NCI-H187 (cell line): ENCODE measurements at places on chromosomes 7 and 10.

DNA sequence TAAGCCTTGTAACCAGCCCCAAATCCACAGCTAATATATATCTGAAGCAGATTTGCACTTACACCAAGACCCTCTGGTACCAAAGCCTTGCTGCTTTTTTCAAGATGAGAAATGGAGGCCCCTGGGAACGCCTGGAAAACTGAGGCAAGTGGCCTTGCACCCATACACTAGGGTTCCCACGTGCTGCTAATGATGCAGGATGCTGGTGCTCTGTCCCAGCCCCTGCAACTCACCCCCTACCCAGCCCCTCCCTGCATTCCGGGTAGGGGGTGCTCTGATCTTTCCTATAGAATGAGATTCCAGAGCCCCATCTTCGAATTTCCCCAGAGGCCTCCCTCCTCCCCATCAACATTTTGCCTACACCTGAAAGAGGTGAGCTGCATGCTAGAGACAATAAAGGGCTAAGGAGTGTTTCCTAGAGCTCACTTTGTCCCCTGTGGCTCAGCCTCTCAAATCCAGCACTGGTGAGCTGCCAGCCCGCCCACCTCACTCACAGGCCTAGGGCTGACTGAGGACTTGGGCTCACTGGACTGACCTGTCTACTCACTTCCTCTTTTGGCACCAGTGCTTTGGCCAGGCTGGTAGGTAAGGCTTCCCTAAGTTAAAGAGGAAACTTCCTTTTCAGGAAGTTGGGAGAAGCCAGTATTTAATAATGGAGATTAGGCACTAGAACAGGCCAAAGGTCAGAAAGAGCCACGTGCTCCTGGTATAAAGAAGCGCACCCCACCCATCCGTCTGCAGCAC lies 9.8 kb downstream of the RBP4 start:
- no peak for DNase-seq

DNA sequence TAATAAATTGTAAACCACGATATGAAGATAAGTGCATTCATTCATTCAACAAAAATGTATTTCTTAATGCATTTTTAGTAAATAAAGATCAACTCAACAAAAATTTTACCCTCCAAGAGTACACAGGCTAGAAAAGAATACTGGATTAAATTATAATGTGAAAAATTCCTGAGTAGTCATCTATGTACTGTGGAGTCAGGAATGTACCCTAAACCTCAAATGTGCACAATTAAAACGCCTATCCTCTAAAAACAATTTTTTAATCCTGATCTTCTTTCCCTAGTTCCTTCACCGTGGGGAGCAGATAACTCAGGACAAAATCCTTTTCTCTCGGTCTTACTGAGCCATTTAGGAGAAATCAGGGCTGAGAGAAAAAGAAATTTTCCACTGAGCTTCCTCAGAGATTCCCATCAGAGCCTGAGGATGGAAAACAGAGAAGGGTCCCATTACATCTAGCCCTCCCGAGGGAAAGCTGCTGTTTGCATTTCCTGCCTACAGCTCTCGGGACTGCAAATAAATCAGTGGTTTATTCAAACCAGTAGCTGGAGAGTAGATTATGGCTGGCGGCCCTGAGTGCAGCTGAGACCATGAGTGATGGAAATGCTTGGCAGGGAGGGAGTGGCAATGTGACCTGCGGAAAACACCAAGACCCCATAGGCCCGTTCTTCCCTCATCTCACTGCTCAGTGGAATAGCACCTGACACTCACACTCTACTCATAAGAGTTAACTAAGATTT lies 7.4 kb downstream of the TAS2R40 start:
- no peak for DNase-seq

DNA sequence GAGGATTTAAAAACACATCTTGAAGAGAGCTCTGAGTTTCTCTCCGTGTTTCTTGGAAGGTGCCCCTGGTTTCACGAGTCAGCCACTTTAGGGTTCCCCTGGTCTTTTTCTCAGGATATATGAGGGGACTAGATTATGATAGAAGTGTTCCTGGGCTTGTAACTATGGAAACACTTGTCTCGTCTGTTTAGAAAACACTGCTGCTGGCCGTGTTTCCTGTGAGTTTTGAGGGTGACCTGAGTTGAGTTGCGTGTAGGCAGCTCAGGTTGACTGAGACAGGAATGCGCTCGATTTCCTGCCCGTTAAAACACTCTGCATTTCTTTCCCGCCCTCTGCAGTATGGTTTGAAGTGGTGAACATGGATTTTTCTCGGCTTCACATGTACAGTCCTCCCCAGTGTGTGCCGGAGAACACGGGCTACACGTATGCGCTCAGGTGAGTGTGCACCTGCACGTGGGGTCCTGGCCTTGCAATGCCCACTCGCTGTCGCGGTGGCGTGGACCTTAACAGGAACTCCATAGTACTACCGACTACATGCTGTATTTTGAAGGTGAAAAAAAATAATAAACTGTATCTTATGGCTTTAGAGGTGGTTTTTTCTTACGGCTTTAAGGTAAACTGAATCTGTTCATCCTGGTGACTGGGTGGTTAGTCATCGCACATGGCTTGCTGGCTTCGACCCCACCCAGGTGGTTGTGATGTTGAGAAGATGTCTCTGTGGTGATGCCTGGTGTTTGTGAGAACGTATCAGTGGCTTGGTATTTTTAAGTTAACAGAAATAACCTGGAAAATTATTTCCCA lies at the start of gene SUN1:
Gene SUN1 (plus strand): TSS at position 310 of the 801 bp plus-strand sequence. CDS start 49 bp downstream, at position 359.
- DNase-seq = no peak

- peak; percentile 5 for DNase-seq
Measured at GRCh38 chr10:101782811-101783735, at the start of gene NPM3. NPM3 (minus strand) TSS chr10:101783446; CDS start chr10:101783390, 56 bp downstream.

DNA sequence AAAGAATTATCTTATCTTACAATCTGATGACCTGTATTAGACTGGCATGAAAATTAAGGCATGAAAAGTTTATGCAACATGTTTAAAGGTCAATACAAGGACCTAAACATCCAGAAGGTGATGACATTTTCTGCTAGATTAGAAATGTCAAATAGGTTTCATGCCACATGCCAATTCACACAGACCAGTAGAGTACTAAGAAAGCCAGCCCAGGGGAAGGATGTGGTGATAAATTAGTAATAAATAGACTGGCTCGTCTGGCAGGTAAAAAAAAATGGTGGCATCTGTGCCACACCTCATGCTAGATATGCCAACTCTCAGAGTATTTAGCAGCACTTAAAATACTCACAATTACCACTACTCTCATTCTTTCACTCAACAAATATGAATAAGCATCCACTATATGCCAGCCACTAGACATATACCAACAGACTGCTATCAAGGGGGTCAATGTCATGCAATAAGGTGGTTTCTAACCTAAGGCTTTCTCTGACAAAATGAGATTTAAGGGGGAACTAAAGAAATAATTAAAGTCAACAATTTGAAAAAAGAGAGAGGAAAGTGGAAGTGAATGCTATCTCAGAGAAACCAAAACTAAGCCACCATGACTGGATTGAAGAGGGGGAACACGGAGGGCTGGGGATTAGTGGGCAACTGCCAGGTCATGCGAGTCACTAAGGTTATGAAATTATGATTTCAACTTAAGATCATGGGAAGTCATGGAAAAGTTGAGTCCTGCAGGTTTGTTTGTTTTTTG lies 83.5 kb downstream of the SGMS1 start:
- DNase-seq = no peak

- DNase-seq = no peak
Measured at GRCh38 chr7:55277916-55278315, 87.2 kb upstream of the LANCL2 start.
